Activated CD4-positive, alpha-beta T cell treated with anti-CD3 and anti-CD28 coated beads, Interleukin-2, amount 50 U/mL, for 24 hours (primary cell): ENCODE measurements at places on chromosomes 11 and 22.

DNA sequence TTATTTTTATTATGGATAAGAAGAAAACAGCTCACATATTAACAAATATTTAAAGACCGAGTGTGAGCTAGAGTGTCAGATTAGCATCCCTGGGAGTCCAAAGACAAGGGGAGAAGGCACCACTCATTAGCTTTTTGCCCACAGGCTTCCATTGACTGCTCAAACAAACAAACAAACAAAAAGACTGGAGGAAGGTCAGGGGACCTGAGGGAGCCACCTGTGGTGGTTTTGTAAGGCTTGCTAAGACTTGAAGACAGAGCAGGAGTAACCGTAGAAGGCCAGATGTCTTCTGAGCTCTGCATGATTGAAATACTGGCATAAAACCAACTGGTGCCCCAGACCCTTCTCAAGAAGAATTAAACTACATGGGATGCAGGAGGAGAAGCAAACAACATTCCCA lies 395.2 kb upstream of the CNTN5 start:
- no peak for DNase-seq

GRCh38 chr11:128066399-128066798 lies 521.0 kb downstream of the ETS1 start:
- no peak for DNase-seq

DNA sequence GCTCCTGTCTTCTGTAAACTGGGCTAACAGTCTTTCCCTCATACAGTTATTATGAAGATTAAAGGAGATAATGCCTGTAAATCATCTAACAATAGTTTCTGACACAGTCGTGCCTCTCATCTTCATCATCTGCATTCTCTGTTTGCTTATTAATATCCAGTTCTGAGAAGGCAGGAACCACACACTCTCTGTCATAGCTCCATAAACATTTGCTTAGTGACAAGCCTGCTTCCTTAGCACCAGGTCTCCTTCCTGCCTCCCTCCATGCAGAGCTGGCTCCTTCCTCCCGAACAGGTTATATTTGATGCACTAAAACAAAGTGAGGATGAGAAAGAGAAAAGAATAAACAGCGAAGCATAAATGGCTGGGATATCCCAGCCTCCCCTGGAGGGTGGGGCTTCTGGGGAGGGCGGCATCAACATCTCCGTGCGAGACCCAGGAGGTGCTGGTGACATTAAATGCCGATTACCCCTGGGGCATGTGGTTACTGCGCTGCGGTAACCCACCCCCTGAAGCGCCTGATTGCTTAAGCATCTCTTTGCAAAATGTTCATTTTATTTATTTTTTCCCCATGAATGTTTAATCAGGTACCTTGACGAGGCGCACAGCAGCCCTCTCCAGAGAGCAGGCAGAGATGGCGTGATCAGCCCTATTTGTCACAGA lies 404.9 kb downstream of the NXPE2 start:
- DNase-seq, result no peak

DNA sequence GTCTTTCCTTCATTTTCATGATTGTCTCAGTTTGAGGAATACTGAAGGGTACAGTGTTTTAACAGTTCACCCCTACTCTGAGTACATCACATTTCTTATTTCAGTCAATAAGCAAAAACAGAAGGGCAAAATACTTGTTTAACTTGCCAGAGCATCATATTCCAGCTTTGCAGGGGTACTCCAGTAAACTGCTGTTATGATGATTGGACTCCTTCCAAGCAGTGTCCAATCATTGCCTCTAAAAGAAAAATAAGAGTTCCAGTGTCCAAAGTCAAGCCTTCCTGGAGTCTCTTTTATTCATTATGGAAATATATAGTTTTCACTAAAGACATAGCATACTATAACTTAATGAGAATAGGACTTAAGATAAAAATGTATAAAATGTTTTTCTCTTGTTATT lies 105.1 kb downstream of the FANCF start:
- DNase-seq, result no peak

DNA sequence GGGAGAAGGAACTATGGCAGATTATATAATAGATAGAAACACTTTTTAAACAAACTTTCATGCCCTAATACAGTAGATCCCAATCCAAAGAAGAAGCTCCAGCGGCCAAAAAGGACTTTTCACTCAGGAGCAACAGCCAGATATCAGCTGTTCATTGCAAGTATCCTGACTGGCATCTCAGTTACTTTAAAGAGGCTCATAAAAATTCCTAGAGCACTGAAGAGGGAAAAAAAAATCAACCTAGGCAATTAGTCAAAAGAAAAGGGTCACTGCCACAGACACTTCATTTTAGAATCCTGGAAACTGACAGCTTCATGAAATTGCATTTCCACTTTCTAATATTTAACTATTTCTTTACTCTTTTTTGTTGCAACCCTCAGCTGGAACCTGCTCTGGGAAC lies 170.6 kb upstream of the SOX6 start:
- DNase-seq, result no peak

GRCh38 chr22:37777122-37777687 lies 30.5 kb upstream of the GCAT start:
- no peak for DNase-seq

- no peak for DNase-seq
These were observed 17.4 kb upstream of the GNB1L start for GRCh38 chr22:19871845-19872778.

- DNase-seq, result no peak
These were observed 82.3 kb downstream of the TBC1D22A start for GRCh38 chr22:46844606-46845210.

DNA sequence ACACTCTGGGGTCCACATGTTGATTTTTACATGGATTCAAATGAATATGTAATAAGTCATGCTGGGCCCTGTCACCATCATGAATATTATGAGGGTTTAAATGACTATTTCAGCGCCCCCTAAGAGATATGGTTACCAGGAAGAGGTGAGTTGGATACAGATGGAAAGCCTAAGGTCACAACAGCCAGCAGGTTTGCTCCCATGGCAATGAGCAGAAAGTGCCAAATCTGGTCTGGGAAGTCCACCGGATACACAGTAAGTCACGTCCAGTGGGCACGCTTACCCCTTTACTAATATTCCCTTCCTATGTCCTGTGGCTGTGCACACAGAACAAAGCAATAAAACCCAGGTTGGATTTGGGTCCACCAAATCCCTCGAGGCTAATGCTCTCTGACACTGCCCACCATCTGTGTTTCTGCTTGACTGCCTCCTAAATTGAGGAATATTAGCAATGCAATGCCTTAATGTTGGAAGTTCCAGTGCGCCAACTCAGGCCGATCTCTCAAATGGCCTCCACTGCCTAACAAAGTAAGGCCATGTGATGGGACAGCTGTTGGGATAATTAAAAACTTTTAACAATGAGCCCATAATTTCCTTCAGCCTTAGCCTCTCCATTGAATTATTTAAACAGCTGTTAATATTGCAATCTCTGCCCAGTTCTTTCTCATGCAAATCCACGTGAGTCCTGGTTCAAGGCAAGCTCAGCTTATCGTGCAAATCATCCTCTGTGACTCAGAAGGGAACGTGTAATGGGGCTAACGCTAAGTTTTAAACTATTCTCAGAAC lies 97.6 kb downstream of the SLC1A2 start:
- no peak for DNase-seq

- DNase-seq, result no peak
These were observed 556.1 kb downstream of the SOX6 start for GRCh38 chr11:15800111-15800800.

- DNase-seq, result no peak
These were observed 14.0 kb upstream of the CDON start for GRCh38 chr11:126076641-126077040.

- no peak for DNase-seq
These were observed 773 bp downstream of the HRAS start for GRCh38 chr11:534396-535209.

DNA sequence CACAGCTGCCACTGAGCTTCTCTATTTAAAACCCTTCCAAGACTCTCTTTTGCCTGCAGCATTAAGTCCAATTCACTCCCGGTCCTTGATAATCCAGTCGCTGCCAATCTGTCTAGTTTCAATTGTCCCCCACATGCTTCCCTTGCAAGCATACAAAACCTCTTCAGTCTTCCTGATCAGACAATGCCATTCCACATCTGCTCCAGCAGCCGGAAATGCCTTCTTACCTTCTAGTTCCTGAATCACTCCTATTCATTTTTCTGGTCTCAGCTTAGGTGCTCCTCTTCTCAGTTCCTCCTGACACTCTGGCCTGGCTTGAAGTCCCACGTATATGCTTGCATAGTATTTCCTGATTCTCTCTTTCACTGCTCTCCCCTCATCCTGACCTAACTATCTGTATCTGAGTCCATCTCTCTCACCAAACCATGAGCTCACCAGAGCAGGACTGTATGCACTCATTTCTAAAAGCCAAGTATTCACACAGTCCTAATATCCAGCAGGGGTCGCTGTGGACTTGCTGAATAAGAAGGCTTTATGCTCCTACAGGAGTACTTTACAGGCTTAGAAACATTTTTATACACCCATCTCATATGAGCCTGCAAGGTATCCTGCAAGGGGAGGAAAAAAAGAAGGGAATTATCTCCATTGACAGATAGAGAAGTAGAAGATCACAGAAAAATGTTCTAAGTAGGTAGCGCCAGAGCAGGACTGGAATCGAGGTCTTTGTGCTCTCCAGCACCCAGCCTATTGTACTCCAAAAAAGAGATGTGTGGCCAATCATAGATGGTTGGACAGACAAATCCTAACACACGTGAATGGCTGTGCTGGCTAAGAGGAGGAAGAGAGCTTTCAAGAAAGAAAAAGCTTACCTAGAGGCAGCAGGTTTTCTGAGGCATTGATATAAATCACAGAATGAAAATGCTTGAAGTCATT lies 19.2 kb downstream of the XRRA1 start:
- DNase-seq, result peak; percentile 64

DNA sequence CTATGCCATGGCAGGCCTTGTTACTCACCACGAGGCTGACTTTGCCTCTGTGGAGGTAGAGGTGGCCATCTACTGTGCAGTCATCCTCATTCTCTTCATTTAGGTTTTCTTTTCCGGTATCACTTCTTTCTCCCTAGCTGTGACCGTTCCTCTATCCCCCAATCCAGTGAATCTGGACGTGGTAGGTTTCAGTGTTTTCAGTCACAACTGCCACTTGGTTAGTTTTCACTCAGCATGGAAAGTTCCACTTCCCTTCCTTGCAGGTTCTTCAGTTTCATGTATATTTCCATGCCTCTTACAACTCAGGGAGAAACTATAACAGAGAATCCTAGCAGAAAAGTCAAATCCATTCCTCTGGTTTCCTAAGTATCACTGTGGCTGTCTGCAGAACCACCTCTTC lies 1.9 kb downstream of the HPS4 start:
- no peak for DNase-seq

DNA sequence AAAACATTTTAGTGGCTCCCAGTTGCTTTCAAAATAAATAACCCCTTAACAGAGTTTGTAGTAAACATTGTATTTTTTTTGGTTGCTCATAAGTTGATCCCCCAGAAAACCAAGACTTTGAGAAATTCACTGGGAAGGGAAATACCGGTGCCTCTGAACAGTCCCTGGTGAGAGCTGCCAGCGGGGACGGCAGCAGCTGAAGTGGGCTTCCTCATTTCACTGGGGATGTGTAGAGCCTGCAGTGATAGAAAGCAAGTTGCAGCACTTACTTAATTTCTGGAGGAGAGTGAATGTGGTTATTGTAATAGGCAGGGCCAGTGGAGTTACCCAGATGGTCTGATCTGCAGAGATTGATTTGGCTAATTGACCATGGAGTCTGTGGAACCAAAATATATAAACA lies 18.6 kb upstream of the MCHR1 start:
- DNase-seq, result no peak

DNA sequence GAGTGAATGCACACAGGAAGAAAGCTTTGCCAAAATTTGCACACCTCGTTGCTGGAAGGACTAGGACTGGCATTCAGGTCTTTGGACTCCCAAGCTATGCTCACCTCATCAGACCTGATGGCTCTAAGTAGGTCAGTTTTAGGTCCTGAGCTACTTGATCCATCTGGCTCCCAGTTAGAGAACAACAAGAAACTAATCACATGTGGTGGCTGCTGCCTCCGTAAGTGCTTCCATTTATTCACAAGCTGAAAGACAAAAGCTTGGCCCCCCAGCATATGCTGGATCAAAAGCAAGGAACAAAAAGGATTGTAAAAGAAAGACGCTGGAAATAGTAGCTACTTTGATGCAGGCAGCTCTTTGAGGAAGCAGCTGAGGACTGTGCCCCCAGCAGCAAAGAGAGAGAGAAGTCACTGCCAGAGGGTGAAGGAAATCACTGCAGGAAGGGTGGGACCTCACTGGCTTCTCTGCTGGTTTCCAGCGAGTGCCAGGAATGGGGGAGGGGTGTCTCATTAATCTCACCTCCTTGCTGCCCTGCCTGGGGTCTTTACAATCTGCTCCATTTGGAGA lies 268.9 kb downstream of the KIRREL3 start:
- no peak for DNase-seq

GRCh38 chr22:39205344-39206021 lies 39.3 kb downstream of the PDGFB start:
- no peak for DNase-seq

DNA sequence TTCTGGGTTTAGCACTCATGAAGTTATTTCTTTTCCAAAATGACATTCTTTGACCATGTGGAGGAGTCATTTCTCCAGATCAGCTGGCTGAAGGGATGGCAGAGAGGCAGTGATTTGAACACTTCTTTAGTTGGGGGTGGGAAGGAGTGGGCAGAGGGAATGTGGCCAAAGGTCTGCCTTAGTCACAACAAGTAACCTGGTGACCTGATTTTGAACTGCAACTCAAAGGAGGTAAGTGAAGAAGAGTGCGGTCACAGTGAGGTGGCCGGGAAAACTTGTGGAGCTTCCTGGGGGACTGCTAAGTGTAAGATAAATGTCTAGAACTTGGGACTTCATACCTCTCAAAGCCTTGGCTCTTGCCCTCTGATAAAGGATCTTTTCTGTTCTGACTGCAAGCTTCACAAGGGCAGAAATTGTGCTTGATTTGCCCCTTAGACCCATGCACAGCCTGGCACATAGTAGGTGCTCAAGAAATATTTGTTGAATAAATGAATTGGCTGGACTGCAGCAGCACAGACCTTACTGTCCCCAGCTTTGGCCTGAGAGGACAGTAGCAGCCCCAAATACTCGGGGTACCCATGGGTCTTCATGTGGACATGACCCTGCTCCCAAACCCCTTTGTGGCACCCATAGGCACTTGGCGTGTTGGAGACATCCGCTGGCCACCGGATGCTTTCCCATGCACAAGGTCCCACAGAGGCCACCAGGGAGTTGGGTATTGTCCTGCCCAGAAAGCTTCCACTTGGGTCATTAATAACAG lies 99.0 kb upstream of the ALX4 start:
- no peak for DNase-seq

GRCh38 chr11:68372114-68372513 lies 59.7 kb downstream of the LRP5 start:
- no peak for DNase-seq

- no peak for DNase-seq
These were observed 2084.3 kb downstream of the LRRC4C start for GRCh38 chr11:39374963-39375698.

GRCh38 chr11:126137136-126137535 lies 74.3 kb downstream of the RPUSD4 start:
- no peak for DNase-seq

- no peak for DNase-seq
These were observed 1.3 kb upstream of the SLC3A2 start for GRCh38 chr11:62879235-62879978.

- DNase-seq, result no peak
These were observed 1.8 kb upstream of the RAB3IL1 start for GRCh38 chr11:61918938-61919704.
